ENCODE measurements at places on chromosomes 3 and 15.

DNA sequence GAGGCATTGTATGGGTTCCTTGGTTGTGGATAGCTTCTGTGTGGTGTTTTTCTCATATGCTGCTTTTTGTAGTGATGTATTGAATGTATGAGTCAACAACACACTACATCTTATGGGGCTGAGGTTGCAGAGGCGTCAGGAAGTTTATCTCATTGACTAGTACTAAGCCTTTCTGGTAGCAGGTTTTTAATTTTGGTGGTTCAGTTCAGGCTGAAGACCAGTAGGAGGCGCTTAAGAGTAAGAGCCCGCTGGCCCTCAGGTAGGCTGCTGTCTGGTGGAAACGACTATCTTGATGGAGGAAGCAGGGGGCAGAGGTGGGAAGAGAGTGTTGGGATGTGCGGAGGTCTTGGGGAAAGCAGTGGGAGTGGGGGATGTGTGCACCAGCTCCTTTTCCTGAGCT lies 62.4 kb downstream of the RTP4 start:
- DNase-seq = no peak

- no peak for DNase-seq
These were observed 401.7 kb downstream of the NLGN1 start for GRCh38 chr3:173799060-173799816.

GRCh38 chr3:127458696-127459604 lies 131.6 kb downstream of the TPRA1 start:
- peak; percentile 7 for DNase-seq

DNA sequence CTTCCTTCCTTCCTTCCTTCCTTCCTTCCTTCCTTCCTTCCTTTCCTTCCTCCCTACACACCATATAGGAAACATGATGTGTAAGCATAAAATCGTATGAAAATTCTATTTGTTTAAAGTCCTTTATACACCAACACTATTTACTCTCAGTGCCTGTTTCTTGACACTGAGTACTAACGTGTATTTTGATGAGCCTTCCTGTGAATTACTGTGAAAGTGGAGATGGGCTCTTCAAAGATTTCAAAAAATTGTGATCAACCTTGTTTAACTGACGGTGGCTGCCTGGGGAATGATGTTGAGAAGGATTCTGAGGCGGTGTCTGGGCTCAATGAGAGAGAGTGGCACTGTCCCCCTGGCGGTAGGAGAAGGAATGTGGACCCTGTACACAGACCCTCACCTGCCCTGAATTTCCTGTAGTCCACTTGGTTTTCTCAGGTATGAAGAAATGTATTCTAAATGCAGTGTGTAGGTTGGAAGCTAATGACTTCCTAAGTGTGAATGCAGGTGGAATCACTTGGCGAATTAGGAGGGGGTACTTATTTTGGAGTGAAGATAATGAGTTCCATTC lies 237.9 kb downstream of the GAP43 start:
- DNase-seq = no peak

DNA sequence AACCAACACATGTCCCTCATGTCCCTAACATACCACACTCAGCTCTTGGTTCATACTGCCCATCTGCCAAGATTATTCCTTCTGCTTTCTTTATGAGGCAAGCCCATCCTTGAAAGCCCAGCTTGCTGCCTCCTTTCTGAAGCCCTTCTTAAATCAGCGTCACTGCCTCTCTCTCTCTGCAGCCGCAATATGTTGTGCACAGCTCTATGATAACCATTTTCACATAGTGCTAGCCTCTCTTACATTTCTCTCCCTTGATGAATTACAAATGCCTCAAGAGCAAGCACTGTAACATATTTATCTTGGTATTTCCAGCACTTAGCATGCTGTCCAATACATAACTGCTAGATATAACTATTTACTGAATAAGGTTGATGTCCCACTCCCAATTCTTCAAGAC lies 86.5 kb downstream of the TNIK start:
- no peak for DNase-seq

GRCh38 chr3:100359035-100359434 lies 24.5 kb downstream of the NIT2 start:
- no peak for DNase-seq

GRCh38 chr15:67196222-67196621 lies 58.2 kb downstream of the AAGAB start:
- DNase-seq = no peak

GRCh38 chr3:60461267-60461666 lies 790.0 kb downstream of the FHIT start:
- no peak for DNase-seq

GRCh38 chr3:97967966-97968365 lies 4.3 kb downstream of the RIOX2 start:
- DNase-seq = no peak

GRCh38 chr3:135447483-135447882 lies 518.0 kb upstream of the PPP2R3A start:
- DNase-seq = no peak

- no peak for DNase-seq
These were observed 2.0 kb downstream of the DVL3 start for GRCh38 chr3:184157206-184157605.

DNA sequence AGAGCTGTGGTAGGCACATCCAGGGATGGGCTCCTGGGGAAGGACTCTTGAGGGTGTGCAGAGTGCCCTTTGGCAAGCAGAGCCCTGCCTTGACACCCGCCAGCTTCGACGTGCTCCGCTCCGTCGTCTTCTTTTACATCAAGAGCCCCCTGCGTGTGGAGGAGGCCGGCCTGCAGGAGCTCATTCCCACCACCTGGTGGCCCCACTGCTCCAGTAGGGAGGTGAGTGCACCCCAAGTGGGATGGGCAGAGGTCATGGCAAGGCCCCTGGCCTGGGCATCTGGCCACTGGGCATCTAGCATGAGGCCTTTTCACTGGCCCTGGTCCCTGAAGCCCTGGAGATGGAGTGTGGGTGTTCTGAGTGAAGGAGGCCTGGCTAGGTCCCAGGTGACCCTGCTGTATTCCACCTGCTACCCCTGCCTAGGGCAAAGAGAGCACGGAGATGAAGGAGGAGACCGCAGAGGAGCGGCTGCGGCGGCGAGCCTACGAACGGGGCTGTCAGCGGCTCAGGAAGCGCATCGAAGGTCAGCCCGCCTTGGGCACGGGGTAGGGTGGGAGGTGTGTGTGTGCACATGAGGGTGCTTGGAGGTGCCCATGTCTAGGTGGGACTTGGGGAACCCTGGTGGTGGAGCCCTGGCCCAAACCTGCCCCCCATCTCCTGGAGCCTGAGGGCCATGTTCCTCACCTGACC lies 12.2 kb downstream of the RNF123 start:
- DNase-seq = no peak

DNA sequence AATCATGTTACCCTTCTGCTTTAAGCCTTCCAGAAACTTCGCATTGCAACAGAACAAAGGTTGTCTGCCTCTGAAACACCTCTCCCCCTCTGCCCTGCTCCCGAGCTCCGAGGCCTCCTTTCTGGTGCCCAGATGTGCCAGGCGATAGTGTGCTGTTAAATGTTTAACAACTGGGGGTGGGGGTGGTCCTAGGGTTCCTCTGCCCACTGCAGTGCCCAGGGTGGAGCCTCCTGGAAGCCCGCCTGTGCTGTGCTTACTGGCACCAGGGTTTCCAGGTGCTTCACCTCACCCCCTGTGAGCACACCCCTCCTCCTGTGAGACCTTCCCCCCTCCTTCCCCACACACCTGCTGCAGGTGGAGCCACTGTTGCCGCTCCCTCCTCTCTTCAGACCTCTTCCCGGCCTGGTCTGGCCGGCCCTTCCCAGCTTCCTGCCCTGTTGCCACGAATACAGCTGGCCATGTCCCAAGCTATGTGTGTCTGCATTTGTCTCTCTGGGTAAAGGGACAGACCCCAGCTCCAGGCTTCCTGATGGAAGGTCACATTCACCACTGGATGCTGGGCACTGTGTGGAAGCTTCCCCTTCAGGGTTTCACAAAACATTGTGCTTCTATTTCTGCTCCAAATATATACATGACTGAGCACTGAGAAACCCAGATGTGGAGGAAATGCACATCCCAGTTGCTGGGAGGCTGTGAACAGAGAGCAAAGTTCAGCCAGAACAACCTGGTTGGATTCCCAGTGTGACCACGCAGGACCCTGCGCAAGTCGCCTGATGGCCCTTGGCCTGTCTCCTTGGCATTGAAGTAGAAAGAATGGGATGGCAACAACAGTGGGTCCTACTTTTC lies 37.2 kb downstream of the MGLL start:
- no peak for DNase-seq

DNA sequence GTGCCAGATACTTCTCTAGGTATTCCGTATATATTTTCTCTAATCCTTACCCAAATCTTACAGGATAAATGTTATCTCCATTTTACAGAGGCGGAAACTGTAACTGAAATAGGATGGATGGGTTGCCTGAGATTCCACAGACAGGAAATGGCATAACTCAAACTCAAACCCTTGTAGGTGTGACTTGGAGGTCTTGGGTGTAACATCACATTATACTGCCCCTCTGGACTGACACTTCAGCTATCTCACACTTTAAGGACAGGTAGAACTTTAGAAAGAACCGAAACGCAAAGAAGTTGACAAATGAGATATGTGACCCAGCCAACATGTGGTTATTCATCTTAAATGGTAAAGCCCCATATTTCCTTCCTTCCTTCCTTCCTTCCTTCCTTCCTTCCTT lies 122.1 kb downstream of the PDCD6IP start:
- DNase-seq = no peak

- no peak for DNase-seq
These were observed 22.3 kb downstream of the CTSH start for GRCh38 chr15:78922527-78922926.

DNA sequence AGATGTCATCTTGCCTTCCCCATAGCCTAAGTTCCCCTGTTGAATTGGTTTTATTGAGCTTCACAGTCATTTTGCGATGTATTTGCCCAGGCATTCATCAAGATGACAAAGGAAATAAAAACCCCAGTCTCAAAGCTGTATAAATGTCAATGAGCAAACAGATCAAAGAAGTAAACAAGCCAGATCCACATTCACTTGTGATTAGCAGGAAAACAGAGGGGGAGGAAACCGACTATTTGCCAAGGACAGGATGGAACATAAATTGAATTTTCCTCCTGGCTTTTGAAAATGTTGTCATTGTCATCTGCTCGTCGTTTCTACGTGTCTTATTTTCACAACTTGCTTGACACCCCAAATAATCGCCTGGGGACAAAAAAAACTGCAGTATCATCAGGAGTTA lies 83.5 kb downstream of the SV2B start:
- DNase-seq = no peak

GRCh38 chr3:165835431-165835830 lies 1.8 kb downstream of the BCHE start:
- DNase-seq = no peak

- no peak for DNase-seq
These were observed 231.3 kb downstream of the KCNMB2 start for GRCh38 chr3:178767581-178767980.

DNA sequence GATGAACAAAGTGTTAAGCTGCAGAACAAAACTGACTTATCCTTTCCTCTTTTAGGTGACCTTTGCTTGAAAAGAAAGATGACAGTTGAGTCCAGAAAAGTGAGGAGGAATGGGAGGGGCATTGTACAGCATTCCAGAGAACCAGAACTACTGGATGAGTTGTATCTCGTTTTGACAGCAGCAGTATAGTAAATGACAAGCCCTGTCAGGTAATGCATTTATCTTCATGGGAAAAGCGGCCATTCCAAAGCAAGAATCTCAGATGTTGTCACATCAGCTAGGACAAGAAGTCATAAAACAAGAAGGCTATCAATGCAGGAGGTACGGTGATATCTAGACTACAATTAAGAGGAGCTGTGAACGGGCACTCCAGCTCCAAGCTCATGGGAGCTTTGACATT lies 421.5 kb downstream of the MAGI1 start:
- no peak for DNase-seq

GRCh38 chr15:58486062-58486461 lies 54.3 kb downstream of the LIPC start:
- DNase-seq = no peak

GRCh38 chr3:185958626-185959025 lies 20.8 kb upstream of the TRA2B start:
- no peak for DNase-seq

- DNase-seq = no peak
These were observed 42.6 kb downstream of the KLHL25 start for GRCh38 chr15:85752124-85752475.

DNA sequence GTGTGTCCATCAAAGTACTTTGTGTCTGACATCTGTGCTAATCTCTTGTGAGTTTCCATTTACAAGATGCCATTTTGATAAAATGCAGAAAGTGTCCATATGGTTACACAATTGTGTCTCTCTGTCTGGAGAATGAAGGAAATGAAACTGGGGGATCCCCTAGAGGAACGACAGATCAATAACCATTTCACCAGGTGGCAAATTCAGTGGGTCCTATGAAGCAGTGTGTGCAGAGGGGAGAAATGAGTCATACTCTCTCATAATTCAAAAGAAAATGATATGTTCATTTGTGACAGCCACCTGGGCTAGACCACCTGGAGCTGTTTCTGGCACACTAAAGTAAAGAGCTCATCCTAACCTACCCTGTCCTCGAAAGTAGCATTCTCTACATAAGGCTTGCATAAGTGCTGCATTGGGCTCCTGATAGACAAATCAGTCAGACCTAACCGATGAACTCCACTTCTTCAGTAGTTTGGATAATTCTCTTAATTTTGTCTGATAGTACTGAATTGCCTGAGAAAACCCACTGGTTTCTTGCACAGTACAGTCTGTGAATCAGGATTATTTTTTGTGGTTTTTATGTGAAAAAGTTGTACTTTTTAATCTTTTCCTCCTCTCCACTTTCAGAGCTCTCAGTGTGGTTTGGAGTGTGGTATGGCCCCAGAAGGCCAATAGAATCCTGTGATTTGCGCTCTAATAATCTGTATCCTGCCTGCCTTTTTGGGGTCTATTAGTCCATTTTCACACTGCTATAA lies 10.3 kb upstream of the CD47 start:
- no peak for DNase-seq

DNA sequence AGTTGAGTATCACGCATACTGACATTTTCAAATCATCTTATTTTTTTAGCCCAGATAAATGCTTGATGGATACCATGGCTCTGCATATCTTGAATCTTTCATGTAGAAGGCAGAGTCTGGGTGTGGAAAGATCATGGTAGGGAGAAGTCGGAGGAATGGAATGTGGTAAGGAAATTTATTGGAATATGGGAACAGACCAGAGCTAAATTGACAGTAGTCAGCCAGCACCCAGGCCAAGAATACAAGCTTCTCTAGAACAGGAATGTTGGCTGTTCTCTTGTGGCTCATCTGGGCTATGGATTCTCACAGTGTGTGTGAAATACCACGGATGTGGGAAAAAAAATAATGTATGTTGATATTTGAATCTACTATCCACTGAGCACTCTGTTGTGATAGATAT lies 305.7 kb upstream of the COL8A1 start:
- DNase-seq = no peak

- DNase-seq = no peak
These were observed 308.2 kb upstream of the WNT5A start for GRCh38 chr3:55795296-55795695.

- no peak for DNase-seq
These were observed 10.7 kb upstream of the DNAJC13 start for GRCh38 chr3:132406587-132406986.
